ENCODE measurements at places on chromosomes 5 and 9.

GRCh38 chr9:100933656-100934055 lies 94.9 kb upstream of the PLPPR1 start:
- DNase-seq: no peak

- no peak for DNase-seq
Observed at GRCh38 chr9:101398930-101399642, 435 bp downstream of the ZNF189 start.

DNA sequence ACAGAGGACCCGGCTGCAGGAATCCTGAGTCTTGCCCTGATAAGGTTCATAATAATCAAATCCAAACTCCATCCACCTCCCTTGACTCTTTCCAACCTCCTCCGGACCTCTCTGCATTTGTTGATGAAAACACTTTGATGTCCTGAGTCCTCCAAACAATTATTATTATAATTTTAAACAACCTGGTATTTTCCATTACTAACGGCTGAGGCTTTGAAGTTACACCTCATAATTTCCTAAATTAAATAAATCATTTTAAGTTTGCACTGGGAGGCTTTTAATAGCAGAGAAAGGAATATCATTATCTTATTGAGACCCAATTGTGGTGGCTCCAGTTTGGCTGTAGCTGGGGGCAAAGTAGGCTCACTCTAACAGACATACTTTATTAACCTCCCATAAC lies 9.5 kb downstream of the MSX2 start:
- DNase-seq: no peak

- no peak for DNase-seq
Observed at GRCh38 chr9:13113751-13114150, 165.7 kb downstream of the MPDZ start.

- DNase-seq: no peak
Observed at GRCh38 chr5:32195265-32195664, 21.1 kb upstream of the GOLPH3 start.

DNA sequence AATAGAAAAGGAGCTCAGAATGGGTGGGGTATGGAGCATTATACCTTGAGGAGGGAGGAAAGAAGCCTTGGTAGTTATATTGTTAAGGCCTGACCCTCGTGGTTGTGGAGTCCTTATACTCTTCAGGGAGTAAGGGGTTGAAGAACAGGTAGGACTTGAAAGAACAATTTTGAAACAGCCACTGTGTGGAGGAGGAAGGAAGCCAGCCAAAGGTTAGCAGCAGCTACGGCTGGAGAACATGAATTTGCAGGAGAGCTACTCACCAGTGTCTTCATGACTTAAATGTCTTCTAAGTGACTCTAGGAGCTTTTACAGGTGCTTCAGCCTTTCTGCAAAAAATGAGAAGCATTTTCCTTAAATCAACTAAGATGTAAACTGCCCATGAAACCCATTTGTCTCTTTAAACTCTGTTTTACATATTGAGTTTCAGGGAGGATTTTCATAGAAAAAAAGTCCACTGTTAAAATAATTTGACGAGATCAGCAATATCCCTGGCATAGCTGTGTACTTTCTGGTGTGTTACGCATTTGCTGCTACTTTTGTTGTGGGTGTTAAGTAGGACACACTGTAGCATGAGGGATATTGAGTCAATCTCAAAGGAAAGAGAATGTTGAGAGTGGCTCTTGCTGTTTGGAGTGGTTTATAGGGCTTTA lies 110.6 kb upstream of the ELL2 start:
- DNase-seq: no peak

- no peak for DNase-seq
Observed at GRCh38 chr5:42880496-42881150, 68.9 kb upstream of the SELENOP start.

DNA sequence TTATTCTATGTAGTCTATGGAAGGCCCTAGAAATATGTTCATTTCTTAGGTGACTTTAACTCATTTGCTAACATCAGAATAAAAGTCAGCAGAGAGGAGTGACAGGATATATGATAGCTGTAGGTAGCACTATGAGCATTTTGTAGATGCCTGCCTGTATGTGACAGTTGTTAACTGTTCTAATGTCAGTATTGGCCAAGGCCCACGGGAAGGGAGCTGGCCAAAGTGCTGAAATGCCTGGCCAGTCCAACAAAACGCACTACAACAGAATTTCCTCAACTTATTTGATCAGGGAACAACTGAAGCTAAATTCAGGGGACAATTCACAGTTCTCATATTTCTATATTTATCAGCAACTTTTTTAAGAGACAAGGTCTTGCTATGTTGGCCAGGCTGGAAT lies 20.8 kb downstream of the SV2C start:
- DNase-seq: peak; percentile 10

- DNase-seq: no peak
Observed at GRCh38 chr9:130239741-130240241, 25.8 kb upstream of the HMCN2 start.

GRCh38 chr5:138870611-138871010 lies 4.5 kb downstream of the LRRTM2 start:
- DNase-seq: no peak

DNA sequence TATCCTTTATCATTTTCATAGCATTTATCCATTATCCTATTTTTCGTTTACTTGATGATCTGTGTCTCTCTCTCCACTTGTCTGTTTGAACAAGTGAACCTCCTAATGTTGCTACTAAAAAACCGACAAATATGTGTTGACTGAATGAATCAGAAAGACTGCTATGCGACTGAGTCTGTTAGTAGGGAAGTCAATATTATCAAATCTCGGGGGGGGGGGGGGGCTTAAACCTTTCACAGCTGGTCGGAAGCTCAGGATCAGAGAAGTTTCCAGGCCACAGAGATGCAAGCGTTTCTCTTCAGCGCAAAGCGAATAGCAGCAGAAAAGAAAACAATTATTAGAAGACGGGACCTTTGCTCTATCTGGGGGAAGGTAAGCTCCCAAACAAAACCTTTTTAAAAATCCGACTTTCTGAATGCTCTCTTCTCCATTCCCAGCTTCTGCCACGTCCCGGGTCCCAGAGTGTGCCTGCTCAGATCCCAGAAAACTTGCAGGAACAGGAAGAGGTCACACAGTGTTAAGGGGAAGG lies 412 bp downstream of the RIOK2 start:
- DNase-seq: no peak

- DNase-seq: no peak
Observed at GRCh38 chr9:120351106-120351505, 228.9 kb downstream of the CDK5RAP2 start.

DNA sequence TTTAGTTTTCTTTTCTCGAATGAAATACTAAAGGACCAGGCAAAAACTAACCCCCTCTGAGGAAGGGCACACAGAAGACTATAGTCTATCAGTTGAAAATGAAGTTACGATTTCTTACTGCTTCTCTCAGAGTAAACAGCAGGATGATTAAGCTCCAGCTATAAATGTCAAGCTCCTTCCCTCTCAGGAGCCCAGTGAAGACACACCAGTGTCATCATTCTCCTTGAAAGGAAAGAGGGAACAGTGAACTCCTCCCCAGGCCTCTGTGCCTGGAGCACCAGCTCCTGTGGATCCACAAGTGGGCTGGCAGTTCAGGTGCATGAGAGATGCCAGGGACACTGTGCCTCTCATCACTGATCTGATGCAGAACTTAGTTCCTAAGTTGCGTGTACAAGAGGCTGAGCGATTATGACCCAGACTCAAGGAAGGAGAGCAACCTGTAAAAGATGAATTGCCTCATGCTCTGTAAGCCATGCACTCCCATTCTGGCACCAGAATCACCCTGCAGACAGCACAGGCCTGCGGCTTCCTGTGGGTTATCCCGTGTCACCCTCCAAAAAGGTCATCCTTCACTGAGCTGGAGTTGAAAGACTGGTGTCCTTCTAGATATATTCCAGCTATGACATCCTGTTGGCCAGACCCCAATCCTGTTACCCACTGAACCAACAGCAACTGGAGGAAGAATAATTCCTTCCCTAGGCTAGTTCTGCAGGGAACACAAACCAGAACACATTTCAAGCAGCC lies 394.0 kb downstream of the SEMA5A start:
- no peak for DNase-seq

DNA sequence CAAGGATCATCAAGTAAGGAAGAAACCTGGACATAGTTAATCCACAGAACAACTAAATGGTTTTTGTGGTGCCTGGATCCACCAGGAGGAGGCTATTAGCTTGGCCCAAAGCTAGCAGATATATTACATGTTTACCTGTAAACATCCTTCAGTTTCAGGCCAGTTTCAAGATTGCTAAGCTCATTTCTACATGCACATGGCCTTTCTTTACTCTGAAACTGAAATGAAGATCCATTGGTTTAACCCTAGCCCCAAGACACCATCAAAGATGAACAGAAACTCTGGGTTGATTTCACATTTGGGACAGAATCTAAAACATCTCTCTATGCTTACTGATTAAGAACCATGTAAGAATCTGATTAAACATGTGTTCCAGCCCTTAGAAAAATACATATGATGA lies 611.8 kb downstream of the TLE1 start:
- DNase-seq: no peak

- no peak for DNase-seq
Observed at GRCh38 chr9:133122605-133122934, 1.5 kb upstream of the RALGDS start.

DNA sequence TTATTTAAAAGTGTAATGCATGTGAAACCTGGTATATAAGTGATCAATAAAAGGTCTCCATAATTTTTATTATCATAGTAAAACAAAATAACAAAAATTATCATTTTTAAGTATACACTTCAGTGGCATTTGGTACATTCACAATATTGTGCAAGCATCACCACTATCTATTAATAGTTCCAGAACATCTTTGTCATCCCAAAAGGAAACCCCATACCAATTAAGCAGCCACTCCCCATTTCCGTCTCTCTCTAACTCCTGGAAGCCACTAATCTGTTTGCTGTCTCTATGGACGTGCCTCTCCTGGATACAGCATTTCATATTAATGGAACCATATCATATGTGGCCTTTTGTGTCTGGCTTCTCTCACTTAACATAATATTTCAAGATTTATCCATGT lies 7.6 kb downstream of the OLFML2A start:
- DNase-seq: no peak

DNA sequence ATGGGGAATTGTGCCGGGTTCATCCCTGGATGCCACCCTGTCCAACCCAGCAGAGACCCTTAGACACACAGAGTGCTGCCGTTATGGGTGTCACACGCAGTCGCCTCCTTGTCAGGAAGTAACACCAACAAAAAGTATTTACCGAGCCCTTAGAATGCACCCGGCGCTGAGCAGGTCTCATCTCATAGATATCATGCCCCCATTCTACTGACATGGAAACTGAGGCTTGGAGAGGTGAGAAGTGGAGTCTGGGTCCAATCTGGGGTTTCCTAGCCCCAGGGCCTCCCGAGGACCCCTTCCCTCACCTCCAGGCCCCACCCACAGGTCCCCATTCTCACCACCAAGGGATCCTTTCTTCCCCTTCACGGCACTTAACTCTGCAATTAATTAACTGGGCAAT lies 36.8 kb upstream of the BARHL1 start:
- no peak for DNase-seq

DNA sequence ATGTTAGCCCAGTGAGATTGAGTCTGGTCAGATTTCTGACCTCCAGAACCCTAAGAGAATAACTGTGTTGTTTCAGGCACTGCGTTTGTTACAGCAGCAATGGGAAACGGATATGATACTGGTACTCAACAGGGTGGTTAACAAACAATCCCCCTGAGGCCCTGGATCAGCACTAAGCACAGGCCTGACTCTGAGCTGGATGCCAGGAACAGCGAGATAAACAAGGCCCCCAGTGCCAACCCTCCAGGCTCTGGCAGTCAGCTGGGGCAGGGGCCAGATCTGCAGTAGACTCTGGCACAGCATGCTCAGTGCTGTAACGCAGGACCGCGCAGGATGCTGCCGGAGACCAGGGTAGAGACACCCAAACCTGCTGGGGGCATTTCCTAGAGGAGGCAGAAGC lies 22.1 kb downstream of the CPLX2 start:
- no peak for DNase-seq
